ENCODE measurements at places on chromosomes 16 and 17.

GRCh38 chr17:81961521-81962498 is 823 bp upstream of the NOTUM start:
- DNase-seq = no peak

GRCh38 chr16:71250461-71251235 is 20.1 kb upstream of the HYDIN start:
- DNase-seq = no peak

DNA sequence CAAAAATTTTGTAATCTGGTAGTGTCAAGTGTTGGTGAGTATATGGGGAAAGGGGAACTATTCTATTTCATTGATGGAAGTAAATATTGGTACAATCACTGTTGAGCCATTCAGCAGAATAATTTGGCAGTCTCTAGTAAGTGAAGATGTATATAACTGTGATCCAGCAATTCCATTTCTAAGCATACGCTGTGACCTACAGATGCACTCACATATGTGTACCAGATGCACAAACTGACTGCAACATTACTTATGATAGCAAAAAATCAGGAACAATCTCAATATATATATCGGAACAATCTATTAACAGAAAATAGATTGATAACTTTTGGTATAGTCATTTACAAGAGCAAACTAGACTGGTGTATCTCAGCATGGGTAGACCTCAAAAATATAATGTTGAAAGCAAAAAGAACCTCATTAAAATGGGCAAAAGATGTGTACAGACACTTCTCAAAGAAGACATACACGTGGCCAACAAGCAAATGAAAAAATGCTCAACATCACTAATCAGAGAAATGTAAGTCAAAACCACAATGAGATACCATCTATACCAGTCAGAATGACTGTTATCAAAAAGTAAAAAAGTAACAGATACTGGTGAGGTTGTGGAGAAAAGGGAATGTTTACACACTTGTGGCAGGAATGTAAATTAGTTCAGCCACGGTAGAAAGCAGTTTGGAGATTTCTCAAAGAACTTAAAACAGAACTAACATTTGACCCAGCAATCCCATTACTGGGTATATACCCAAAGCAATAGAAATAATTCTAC is 20.7 kb downstream of the ADAP2 start:
- DNase-seq = no peak

GRCh38 chr17:3385869-3386816 is at the start of gene OR3A2:
Gene OR3A2 (minus strand): TSS chr17:3386308.
- DNase-seq = no peak

GRCh38 chr16:57388359-57389086 is 16.0 kb upstream of the CCL17 start:
- DNase-seq = no peak

DNA sequence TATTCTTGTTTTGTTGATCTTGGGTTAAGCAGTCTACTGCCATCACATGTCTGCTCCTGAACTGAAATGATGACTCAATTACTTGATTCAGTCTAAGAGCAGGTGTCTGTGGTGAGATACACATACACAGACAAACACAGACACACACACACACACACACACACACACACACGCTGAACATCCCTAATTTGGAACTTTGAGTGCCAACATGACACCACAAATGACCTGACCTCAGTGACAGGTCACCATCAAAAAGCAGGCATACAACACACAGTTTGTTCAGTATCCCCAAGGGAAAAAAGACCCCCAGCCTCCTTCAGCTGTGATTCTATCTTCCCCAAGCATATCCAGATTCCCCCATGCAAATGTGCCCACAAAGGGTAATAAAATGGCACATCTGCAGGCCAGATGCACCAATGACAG is 130.1 kb upstream of the TMEM97 start:
- no peak for DNase-seq

- no peak for DNase-seq
These were observed 1.4 kb downstream of the UBE2O start for GRCh38 chr17:76451506-76451905.

All from NCI-H2029 (cell line).